Germinal center (tissue), 1 donor: ENCODE measurements at places on chromosomes 5 and 9.

DNA sequence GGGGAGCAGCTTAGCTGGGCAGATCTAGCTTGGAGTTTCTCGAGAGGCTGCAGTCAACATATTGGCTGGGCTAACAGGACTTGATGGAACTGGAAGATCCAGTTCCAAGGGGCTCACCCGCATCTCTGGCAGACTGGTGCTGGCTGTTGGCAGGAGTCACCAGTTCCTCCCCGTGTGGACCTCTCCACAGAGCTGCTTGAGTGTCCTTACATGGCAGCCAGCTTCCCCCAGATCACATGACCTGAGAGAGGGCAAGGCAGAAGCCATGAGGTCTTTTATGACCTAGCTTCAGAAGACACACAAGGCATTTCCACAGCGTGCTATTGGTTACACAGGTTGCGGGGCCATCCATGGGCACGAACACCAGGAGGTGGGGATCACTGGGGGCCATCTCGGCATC is 26.4 kb upstream of the RXRA start:
- no peak for DNase-seq

DNA sequence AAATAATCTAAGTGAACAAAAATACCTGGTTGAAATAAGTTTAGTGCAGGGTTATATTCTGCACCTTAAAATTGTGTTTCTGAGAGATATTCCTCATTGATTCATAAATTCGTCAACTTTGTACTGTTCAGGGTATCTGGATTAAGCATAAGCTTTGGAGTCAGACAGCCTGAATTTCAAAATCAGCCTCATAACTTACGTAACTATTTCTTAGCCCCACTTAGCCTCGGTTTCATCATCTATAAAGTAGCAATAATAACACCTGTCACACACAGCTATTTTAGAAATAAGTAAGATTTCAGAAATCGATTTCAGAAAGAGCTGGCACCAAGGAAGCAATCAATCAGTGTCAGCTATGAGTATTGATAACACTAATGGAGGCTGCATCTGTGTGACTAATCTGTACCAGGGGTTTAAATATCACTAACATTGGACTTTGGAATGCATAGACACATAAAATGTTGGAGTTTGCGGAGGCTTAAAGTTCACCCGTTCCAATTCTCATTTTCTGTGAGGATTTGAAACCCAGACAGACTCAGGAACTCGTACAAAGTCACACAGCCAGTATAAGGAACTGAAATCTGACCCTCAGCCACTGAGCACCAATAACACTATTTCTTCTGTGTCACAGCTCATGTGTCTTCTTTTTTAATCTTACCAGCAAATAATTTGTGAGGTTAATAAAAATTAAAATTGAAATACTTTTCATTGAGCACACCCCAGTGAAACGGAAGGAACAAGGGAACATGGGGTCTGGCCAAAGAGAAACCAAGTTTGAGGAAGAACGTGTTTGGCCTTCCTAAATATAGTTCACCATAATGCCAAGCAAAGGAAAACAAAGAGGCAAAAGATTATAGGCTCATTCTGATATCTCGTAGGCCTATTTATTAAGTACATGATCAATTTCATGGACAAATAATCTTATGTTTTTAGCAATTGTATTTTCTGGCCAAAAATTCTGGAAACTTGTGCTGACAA is 194.4 kb upstream of the PTGER4 start:
- DNase-seq, result peak; percentile 31

DNA sequence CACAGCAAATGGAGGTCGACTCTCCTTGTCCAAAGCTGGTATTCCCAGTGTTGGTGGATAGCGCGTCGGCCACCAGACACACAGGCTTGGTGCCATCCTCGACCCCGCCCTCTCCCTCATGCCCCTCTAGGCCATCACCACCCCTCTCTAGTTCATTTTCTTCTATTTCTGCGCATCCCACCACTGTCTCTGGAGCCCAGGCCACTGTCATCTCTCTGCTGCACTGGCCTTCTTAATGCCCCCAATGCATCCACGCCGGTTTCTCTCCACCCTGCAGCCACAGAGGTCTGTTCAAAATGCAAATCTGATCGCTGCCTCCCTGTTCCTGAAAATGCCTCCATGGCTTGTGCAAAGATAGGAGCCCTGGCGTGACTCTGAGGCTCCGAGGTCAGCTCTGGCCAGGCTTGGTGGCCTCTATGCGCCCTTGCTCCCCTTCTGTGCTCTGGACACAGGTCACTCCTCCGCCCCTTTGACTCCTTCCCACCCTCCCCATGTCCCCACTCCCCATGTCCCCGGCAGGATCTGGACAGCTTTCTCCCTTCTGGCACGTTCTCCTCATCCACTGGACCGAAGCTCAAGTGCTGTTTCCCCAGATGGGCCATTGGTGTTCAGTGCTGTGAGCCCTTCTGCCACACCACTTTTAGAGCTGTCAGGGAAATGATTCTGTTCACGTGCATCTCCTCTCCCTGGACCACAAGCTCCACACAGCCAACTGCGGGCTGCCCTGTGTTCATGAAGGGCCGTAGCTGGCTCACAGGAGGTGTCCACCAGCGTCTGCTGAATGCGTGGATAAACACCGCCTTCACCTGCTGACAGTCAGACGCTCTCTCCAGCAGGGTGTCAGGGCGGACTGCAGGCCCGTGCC is 59.5 kb upstream of the RNF130 start:
- no peak for DNase-seq

GRCh38 chr5:71719063-71719964 is at the start of gene CARTPT:
TSS of gene CARTPT (plus strand) at chr5:71719275. CDS start at chr5:71719294, 19 bp downstream.
- DNase-seq, result no peak

GRCh38 chr5:1162751-1163150 is 38.6 kb upstream of the SLC6A19 start:
- no peak for DNase-seq

DNA sequence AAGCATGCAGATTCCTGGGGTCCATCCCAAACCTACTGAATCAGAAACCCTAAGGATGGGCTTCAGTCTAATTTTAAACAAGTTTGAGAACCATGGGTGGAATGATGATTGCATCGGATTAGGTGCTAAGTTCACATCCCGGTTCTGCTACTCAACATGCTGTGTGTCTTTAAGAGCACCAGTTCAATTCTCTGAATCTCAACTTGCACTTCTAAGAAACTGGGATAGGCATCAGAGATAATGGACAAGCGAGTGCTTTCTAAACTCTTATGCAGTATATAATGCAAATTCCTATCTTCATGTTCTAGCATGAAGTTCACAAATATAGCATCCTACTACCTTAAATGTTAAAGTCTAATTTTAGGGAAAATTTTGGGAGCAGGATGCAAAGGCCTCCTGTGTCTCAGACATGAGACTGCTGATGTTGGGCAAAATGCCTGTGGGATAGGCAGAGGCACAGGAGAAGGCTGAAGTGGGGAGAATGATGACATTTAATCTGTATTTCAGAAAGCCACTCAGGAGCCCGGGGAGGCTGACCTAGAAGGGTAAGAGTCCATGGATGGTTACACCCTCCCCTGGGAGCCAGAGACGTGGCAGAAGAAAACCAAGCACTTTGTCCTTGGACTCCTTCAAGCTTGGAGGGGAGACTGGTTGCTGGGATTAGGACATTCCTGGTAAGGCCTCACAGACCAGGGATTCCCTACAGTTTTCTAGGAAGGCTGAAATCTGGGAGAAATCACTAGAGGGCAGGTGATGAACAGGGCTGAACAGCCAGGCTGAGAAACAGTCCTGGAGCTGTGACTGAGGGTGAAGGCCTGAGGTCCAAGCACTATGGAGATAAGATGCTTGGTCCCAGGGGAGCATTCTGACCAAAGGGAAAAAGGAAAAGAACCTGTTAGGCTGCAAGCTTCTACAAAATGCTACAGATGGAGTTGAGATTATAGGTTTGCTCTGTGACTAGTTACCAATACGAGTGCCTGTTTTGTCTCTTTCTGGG is 311.9 kb upstream of the PANK3 start:
- no peak for DNase-seq

DNA sequence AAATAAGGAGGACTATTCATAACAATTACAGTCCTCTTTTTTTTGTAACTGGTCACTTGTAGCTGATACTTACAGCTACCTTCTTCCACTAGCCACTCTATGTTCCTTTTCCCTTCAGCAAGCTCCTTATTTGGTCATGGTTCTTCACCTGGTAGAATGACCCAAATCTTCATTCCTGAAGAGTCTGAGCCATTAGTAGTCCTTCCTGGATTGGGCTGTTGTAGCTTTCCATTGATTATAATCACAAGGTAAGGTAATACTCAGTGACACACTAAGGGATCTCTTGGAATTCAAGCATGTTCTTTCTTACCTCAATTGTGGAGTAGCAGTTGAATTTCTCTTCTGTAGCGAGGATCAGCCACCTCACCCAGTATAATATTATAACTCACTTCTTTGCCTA is 25.5 kb upstream of the ITGA2 start:
- no peak for DNase-seq

DNA sequence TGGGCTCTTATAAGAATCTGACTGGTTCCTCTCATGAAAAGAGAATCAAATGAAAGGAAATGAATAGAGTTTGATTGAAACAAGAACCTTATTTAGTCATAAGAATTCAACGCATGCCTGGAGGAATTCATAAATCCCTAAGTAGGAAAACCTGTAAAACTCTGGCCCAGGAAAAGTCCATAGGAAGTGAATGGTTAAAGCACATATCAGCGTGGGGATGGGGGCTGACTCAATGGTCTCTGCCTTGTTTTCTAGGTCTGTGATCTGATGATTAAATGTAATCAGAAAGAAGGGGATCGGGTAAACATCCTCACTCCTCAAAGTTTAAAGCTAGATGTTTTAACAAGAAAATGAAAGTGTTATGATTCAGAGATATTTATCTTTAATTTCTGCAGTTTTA is 759.4 kb upstream of the C9orf72 start:
- DNase-seq, result no peak

GRCh38 chr5:80069251-80069800 is 34.2 kb downstream of the THBS4 start:
- no peak for DNase-seq
